ENCODE measurements at places on chromosomes 2 and 18.

- DNase-seq, result no peak
These were observed 53.7 kb downstream of the TWIST2 start for GRCh38 chr2:238901461-238902057.

GRCh38 chr2:26455670-26456439 lies 22.1 kb downstream of the OTOF start:
- peak; percentile 72 for DNase-seq

GRCh38 chr18:63073481-63073880 lies 246.1 kb downstream of the BCL2 start:
- peak; percentile 41 for DNase-seq

GRCh38 chr2:134453973-134454372 lies 200.1 kb downstream of the MGAT5 start:
- no peak for DNase-seq

- no peak for DNase-seq
These were observed 3.1 kb upstream of the SULT1C2 start for GRCh38 chr2:108285616-108286015.

- no peak for DNase-seq
These were observed 144.7 kb upstream of the ITGA4 start for GRCh38 chr2:181312515-181312927.

GRCh38 chr2:26493566-26493965 lies 15.6 kb upstream of the OTOF start:
- peak; percentile 34 for DNase-seq

- DNase-seq, result no peak
These were observed 22.1 kb downstream of the IKZF2 start for GRCh38 chr2:213129311-213129710.

GRCh38 chr2:202765436-202765835 lies 106.1 kb downstream of the ICA1L start:
- no peak for DNase-seq

- DNase-seq, result peak; percentile 45
These were observed 8.5 kb downstream of the HES6 start for GRCh38 chr2:238231251-238231793.

DNA sequence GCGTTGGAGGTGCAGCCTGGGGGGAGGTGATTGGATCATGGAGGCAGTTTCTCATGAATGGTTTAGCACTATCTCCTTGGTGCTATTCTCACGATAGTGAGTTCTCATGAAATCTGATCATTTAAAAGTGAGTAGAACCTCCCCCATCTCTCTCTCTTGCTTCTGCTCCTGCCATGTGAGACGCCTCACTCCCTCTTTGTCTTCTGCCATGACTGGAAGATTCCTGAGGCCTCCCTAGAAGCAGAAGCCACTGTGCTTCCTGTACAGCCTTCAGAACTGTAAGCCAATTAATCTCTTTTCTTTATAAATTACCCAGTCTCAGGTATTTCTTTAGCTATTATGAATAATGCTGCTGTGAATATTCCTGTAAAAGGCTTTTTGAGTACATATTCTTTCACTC lies 52.9 kb downstream of the SERPINB7 start:
- DNase-seq, result no peak

- no peak for DNase-seq
These were observed 2.9 kb downstream of the IMP4 start for GRCh38 chr2:130345611-130346010.

DNA sequence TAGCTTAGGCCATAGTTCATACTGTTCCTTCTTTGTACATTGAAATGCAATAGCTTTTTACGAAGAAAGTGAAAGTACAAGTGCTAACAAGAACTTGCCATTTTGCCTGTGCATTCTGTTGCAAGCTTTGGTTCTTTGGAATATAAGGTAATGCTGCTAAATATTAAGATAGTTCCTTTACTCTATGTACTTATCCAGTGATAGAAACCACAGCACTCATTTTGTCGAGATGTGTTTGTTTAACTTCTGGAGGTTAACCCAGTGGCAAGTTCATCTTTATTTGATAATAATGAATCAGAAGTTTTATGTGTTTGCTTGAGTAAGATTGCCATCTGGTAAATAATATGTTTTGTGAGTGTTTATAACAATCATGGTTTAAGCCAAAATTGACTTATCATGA lies 373.1 kb upstream of the FANCL start:
- DNase-seq, result no peak

DNA sequence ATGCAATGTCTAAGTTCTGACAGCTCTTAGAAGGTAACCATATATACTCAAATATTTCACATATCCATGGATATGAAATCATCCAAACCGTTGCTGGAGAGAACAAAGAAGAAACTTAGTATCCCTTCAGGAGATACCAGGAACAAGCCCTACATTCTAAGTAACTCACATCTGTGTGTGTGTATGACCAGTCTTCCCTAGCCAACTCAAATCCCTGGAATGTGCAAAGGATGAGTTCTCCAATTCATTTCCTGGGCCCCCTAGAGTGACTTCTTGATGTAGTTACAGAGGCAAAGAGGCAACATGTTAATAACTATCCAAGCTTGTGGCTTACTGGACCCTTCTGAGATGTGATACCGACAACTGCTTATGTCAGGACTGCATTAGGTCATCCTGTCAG lies 20.1 kb downstream of the TPGS2 start:
- no peak for DNase-seq

DNA sequence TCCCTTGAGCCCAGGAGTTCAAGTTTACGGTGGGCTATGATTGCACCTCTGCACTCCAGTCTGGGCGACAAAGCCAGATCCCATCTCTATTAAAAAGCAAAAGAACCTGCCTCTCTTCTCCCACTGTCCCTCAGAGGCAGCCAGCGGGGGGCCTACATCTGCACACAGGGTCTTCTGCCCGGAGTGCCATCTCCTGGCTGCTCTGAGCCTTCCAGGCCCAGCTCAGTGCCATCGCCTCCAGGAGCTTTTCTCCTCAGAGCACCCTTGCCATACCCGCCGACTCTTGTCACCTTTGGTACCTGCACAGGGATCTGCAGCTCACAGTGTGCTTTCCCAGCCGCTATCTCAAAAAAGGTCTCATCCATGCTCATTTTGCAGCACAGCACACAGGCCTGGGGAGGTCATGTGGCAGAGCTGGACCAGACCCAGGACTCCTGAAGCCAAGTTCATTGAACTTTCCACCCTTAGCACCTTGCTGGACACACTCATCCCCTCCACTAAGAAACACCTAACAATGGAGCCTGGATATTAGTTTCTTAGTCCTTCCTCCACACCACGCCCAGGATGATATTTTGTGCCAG lies 186.3 kb downstream of the HAUS1 start:
- DNase-seq, result no peak

DNA sequence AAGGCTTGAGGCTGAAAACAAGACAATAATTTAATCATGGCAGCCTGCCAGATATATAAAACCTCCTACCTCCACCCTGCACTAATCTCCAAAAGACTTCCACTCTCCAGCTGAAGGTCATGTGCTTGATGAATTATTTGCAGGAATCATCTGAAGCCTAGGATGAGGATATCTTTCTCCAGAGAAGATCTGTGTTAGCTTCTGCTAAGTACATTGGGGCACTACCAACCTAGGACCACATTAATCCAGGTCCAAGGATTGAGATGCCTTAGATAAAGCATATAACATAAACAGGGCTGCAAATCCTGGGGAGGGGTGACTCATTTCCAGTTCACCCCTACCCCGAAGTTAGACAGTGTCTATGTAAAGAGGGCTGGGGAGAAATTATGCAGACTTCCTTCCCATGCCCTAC lies 80.5 kb upstream of the FRZB start:
- no peak for DNase-seq

DNA sequence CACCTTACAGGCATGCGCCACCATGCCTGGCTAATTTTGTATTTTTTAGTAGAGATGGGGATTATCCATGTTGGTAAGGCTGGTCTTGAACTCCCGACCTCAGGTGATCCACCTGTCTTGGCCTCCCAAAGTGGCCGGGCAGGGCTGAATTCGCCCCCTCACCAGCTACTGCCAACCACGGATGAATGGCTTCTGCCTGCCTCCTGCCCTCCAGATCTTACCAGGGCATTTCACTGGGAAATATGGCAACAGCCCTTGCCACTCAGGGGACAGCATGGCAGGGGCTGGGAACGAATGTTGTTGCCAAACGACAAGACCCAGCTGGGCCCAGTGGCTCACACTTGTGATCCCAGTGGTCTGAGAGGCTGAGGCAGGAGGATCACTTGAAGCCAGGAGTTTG lies 1.8 kb upstream of the ALPP start:
- no peak for DNase-seq

GRCh38 chr2:66587216-66587615 lies 152.3 kb downstream of the MEIS1 start:
- DNase-seq, result no peak

DNA sequence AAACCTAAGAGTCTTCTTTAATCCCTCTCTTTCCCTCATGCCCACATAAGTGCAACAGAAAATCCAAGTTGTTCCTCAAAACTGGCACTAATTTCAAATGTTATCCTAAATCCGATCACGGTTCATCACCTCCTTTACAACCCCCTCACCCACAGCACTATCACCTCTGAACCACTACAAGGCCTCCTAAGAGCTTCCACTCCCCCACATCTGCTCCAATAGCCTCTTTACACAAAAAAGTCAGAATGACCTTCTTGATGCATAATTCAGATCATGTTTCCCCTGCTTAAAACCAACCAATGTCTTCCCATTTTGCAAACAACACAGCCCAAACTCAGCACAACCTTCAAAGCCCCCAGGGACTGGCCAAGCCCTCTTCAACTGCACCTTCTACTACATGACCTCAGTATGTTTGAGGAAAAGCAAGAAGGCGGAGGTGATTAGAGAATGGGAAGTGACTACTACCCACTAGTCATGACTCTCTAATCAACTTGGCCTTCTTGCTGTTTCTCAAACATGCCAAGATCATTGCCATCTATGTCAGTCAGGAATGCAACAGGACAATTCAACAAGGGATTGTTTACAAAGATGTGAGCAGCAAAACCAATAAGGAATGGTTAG lies 34.6 kb upstream of the GCC2 start:
- DNase-seq, result no peak

GRCh38 chr2:121977326-121977725 lies 221.9 kb downstream of the TSN start:
- DNase-seq, result no peak

GRCh38 chr2:143157001-143157400 lies 27.8 kb downstream of the ARHGAP15 start:
- no peak for DNase-seq

GRCh38 chr2:10777111-10777841 lies 35.3 kb downstream of the PDIA6 start:
- no peak for DNase-seq

DNA sequence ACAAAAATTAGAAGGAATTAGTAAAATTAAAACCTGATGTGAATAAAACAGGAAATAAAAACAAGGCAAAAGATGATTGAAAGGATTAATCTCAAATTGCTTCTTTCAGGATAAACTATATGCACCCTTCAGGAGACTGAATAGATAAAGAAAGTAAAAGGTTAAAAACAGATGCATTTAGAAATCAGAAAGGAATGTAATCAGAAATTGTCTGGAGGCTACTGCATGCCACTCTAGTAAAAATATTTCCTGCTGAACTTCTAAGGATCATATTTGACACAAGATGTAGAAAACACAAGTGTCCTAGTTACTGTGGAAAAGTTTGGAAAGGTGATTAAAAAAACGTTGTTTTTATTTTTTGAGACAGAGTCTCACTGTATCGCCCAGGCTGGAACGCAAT lies 16.2 kb downstream of the CHCHD5 start:
- DNase-seq, result no peak

GRCh38 chr18:40608226-40608625 lies 1346.8 kb upstream of the PIK3C3 start:
- DNase-seq, result no peak

DNA sequence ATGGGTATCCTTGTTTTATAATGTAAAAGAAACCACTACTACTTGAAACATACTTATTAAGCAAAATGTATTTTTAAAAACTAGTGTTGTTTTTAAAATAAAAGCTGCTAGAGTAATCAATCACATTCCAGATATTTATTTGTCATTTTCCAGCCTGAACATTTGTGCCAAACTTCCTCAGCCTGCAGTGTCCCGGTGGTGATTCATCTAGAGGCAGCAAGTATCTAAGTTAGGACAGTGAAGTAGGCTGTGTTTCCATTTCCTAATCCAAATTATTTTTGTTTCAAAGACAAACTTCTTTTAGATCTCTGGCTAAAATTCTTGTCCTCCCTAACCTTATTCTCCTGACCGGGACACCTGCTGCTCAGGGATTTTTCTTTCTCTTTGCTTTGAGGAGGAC lies 12.8 kb upstream of the GCG start:
- no peak for DNase-seq

DNA sequence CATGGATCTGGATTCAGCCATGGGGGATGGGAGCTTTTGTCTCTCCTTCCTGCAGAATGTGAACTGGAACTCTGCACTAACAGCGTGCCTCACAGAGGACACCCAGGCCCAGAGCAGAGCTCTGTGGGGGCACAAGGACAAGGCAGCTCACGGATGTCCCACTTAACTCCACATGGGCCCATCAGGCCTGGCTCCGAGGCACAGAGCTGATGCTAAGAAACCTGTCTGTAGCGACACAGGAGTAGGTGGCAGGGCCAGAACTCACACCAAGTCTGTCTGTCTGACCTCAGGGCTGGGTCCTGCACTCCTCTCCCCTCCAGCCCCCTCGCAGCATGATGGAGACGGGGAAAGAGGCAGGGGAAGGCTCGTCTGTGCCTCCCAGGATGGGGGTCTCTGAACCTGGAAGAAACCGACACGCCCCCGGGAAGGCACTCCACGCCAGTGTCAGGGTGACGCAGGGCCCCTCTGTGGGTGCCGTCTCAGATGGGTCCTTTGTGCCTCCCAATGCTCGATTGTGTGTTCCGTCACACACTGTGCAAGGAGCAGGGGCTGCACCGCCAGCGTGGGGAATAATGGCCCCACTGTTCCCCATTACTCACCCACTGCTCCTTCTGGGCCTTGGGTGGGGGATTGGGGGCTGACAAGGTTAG lies 36.6 kb downstream of the FAM178B start:
- no peak for DNase-seq

- no peak for DNase-seq
These were observed 45.9 kb upstream of the ASAP2 start for GRCh38 chr2:9160732-9161131.

DNA sequence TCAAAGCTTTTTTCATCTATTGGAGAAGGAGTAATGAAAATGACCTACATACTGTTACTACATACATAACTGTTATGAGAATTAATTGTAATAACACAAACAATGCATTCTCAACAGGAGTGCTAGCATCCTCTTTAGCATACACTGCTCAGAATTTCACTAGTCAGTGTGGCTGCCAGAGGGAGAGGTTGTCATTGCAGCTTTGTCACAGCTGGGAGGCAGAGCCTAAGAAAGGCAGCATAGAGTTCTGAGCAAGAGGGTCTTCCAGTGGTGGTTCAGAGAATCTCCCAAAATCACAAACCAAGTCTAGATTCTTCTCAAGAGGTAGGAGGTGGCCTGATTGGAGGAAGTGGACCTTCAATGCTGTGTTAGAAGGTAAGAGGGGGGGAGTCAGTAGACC lies 286.7 kb upstream of the CYRIA start:
- DNase-seq, result no peak

- no peak for DNase-seq
These were observed 239.3 kb downstream of the HAUS1 start for GRCh38 chr18:46343456-46343855.
